NCI-H1436 (cell line): ENCODE measurements at places on chromosomes 13 and 19.

DNA sequence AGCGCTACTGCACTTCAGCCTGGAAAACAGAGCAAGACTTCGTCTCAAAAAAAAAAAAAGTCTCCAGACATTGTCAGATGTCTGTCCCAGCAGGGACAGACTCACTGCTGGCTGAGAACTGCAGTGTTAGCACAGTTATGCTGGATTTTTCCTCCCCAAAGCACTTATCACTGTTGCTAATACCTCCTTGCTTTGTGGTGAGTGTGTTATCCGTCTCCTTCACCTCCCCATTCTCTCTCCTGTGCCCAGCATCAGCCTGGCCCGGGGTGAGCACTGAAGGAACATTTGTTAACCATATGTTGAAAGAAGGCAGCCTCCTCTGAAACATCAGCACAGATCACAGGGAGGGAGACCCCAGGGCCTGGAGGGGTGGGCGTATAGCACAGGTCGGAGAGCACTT lies 11.3 kb downstream of the MYO9B start:
- no peak for DNase-seq

- DNase-seq: no peak
Observed at GRCh38 chr13:53612200-53612599, 583.6 kb downstream of the OLFM4 start.

DNA sequence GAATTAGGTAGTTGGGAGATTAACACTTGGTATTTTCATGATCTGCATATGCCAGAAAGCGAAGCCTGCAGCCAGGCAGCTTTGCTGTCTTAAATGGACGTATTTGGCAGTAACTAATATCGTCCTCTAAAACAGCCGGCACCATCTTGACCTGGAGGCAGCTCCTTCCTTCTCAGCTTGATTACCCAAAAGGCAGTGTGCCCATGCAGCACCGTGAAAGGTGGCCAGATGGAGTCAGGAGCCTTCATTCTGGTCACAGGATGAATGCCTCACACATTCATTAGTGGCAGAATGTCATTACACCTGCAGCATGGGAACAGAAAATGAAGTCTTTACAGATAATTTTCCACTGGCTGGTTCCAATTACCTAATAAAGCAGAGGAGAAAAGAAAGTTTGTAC lies 59.0 kb upstream of the FLT1 start:
- DNase-seq: no peak

DNA sequence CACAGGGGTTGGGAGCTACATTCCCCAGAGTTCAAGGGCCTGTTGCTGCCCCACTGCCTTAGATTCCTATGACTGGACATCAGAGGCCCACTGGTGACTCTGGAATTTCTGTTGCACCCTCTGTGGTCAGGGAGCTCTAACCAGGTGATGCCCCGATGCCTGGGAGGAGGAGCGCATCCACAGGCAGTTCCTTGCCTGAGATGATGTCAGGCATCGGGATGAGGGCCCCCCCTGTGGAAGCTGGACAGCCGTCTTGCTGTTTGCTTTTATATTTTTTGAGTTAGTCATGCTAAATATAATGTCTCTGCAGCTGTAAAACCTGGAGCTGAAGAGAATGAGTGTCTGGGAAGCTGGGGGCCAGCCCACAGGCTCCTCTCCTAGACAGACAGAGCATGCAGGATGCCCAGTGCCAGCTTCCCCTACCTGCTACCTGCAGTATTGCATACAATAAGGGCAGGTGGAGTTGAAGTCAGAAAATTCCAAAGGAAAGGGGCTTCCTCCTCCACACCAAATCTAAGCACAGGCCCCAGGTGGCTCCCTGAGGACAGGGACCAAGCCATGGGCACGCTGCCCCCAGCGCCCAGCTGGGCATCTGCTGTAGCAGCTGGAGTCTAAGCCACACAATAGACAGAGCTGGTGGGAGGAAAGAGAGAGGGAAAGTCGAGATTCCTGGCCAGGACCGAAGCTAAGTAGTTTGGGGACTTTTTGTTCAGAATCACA lies 16.2 kb downstream of the COL4A2 start:
- DNase-seq: no peak

DNA sequence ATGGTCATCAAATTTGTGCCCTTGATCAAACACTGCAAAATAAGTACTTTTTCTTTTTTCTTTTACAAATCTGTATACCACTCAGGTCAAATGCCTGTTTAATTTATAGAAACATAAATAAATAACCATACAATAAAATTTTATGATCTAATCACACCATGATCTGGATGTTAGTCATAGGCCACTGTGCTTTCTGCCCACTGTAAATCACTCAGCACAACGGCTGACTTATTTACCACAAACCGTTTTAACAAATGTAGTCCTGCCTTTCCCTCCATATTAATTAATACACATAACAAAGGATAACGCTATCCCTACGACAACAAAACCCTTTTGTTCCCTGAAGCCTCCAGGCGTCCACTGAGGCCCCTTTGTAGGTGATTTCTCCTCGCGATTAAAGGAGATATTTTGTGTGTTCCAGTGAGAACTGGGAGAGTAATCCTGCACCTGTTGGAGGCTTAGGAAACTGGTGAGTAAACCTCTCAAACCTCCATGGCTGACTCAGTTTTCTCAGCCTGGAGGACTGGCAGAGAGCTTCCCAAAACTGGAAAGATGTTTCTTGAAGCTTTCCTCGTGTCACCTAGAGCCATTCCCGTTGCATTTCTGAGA lies 477.1 kb upstream of the SGCG start:
- DNase-seq: no peak

GRCh38 chr13:96279904-96280303 lies 190.0 kb downstream of the HS6ST3 start:
- peak; percentile 19 for DNase-seq

GRCh38 chr13:113952151-113952982 lies 21.5 kb downstream of the C13orf46 start:
- DNase-seq: no peak

DNA sequence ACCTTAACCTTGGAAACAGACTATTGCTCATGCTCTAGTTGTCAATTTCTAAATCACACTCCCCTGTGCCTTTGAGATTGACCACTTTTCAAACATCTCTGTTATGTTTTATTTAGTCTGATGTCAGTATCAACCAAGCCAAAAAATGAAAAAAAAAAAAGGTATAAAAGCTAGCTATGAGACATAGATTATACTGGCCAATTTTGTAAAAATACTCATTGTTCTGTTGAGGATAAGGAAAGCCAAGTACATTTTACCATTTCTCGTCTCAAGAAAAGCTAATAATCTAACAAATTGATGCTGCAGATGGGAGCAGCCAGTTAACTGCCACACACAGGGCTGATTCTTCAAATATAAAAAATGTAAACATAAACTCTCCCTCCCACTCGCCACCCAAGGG lies 572.6 kb upstream of the KLF12 start:
- no peak for DNase-seq

DNA sequence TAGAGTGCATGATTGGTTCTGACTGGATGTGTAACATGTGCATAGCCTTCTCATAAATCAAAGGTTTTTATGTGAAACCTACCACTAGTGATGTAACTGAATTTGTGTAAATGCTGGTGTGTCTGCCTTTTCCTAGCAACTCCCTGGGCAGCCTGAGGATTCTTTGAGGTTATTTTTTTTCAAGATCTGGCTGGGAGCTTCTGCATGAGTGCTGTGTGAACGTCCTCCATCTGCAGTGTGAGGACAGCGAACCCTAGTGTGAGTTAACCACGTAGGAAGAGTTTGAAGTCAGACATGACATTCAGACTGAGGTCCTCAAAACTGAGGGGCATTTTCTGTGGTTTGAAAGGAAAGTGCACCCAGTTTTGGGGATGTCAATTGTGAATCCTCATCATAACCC lies 39.9 kb downstream of the DPRX start:
- no peak for DNase-seq

GRCh38 chr13:56718791-56719190 lies 421.9 kb upstream of the PRR20A start:
- DNase-seq: no peak

DNA sequence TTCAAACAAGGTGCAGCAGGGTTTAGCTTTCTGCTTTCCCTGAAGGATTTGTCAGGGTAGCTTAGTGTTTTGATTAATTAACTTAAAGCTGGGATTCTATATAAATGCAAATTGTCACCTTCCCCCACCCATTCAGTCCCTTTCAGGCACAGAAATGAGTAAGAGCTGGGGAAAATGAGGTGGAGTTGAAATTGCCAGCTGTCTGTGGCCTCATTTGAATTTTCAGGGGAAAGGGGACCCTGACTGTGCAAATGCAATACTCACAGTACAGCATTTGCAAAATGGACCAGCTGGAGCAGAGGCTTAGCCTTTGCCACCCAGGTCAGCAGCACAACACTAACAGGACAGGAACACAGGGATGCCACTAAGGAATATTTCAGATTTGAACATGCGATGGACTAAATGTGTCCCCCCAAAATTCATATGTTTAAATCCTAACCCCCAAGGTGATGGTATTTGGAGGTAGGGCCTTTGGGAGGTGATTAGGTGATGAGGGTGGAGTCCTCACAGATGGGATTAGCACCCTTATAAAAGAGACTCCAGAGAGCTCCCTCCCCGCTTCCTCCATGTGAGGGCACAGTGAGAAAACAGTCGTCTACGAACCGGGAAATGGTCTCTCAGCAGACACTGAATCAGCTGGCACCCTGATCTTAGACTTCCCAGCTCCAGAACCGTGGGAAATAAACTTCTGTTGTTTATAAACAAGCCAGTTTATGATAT lies 59.5 kb upstream of the CYSLTR2 start:
- DNase-seq: no peak

DNA sequence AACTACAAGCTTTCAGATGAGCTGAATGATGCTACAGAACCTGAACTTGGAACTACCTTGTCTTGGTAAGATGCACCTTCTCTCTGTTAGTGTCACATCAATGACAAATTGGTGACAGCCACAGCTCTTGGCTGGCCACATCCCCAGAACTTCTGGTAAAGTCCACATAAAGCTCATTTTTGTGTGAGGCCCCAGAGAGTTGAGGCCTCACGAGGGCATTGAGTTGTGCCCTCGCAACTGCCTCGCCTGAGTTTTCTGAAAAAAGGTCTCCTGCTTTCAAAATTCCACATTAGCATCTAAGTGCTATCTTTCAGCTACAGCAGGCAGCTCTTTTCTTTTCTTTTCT lies 42.6 kb downstream of the MRPL57 start:
- no peak for DNase-seq
